ENCODE measurements at places on chromosomes 11 and 22. TPM values are rescaled to one million over a fixed set of nuclear protein-coding genes. Genes with fewer than 3 reads are reported as not detected.

The CHADL gene
- polyA plus RNA-seq = 0.28 TPM

The LGALS12 gene
- not detected for polyA plus RNA-seq

The TLCD5 gene
- polyA plus RNA-seq = 10.4 TPM

The DDI1 gene
- polyA plus RNA-seq = not detected

The ANKK1 gene
- polyA plus RNA-seq = not detected

The KDM4D gene
- 1.1 TPM for polyA plus RNA-seq

The DTX4 gene
- 1.8 TPM for polyA plus RNA-seq

The TMEM41B gene
- 55.8 TPM for polyA plus RNA-seq

The GTSE1 gene
- not detected for polyA plus RNA-seq

The NAALAD2 gene
- 10.0 TPM for polyA plus RNA-seq
